B cell (primary cell): ENCODE measurements at places on chromosomes 1 and 21. TPM values are rescaled to one million over a fixed set of nuclear protein-coding genes. Genes with fewer than 3 reads are reported as not detected.
A peak's percentile ranks its signal among the peaks of the same experiment; 100 is the strongest.

DNA sequence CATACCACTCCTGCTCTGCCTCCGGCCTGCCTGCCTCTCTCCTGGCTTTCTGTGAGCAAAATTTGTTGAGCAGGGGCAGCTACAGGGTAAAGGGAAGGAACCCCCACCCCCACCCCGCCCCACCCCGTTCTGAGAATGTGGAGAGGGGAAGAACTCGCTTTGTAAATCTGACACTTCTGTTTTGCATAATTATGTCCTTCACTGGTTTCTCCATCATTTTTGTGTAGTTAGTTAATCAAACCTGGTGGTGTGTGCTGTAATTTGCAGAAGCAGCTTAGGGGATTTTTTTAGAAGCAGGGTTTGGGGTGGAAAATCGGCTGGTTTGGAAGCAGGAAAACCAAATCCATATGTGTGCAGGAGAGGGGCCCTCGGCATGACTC, 58.1 kb upstream of the TMEM51 start:
- peak; percentile 18 for DNase-seq
- peaks cover 10% of the 10 kb centered on the region for H3K4me1 ChIP-seq
- H3K4me3 ChIP-seq, result no peak overlapping the region
- no peak overlapping the region for H3K27ac ChIP-seq
- H3K27me3 ChIP-seq, result no peaks in the 10 kb centered on the region

GRCh38 chr1:101820071-101820470, 176.7 kb downstream of the OLFM3 start:
- H3K36me3 ChIP-seq, result no peaks in the 10 kb centered on the region
- no peak overlapping the region for H3K27ac ChIP-seq
- no peak overlapping the region for H3K4me3 ChIP-seq
- no peaks in the 10 kb centered on the region for H3K27me3 ChIP-seq
- no peak for DNase-seq

- no peaks in the 10 kb centered on the region for H3K4me1 ChIP-seq
- H3K27me3 ChIP-seq, result no peaks in the 10 kb centered on the region
- no peaks in the 10 kb centered on the region for H3K36me3 ChIP-seq
- H3K27ac ChIP-seq, result no peak overlapping the region
- DNase-seq, result no peak
- no peak overlapping the region for H3K4me3 ChIP-seq
Measured at GRCh38 chr1:36964830-36965229, 69.5 kb downstream of the GRIK3 start.

- H3K4me3 ChIP-seq, result no peak overlapping the region
- no peak overlapping the region for H3K27ac ChIP-seq
- H3K4me1 ChIP-seq, result no peaks in the 10 kb centered on the region
- DNase-seq, result no peak
- no peaks in the 10 kb centered on the region for H3K27me3 ChIP-seq
- H3K36me3 ChIP-seq, result no peaks in the 10 kb centered on the region
Measured at GRCh38 chr1:218642033-218642948, 297.2 kb downstream of the TGFB2 start.

DNA sequence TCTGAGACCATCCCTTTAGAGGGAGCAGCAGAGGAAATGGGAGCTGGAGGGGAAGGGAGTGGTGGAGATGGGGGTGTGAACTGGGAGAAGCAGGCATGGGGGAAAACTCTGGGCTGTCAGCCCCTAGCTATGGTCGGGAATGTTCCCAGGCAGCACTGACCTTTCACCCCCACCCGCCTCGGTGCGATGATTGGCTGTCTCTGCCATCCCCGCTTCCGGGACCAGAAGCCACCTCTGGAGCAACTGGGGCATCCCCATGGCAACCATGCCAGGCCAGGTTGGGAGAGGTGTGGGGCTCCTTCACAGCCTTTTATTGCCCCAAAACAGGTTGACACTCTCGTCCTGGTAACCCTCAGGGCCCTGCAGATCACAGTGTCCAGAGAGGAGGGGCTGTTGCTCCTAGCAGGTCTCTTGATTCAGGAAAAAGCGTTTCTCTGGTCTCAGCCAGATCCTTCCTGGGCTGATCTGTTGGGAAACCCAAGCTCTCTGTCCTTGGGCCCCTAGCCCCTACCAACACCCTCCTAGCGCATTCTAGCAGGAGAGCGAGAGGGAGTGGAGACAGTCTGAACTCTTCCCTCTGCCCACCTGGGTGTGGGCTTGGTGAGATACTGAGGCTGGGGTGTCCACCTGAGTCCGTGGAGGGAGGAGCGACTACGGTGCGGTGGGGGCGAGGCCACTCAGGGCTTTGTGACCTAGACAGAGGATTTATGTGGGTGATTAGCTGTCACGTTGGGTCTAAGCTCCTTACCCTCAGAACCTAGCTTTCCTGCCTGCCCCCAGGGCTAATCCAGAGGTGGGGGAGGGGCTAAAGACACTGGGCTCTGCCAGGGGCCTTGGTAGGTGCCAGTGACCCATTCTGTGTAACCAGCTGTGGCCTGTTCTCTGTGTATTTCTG, 12.2 kb upstream of the SLC6A9 start:
- H3K4me1 ChIP-seq, result no peaks in the 10 kb centered on the region
- H3K4me3 ChIP-seq, result no peak overlapping the region
- no peaks in the 10 kb centered on the region for H3K36me3 ChIP-seq

DNA sequence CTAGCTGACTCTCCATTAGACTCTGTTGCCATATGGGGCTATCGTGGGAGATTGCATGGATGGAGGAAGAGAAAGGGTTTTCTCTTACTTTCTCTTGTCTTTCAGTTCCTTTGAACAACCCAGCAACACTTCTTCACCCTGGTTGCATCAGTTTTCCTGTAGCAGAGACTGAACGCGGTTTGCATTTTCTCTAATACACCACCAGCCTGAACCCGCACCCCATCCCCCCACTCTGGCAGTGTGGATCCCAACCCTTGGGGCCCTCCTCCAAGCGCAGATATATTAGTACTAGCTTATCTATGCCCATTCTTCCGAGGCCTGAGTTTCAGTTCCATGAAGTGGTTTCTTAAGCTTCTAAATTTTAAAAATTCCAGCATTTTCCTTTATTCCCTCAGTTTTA, 12.6 kb downstream of the DR1 start:
- H3K36me3 ChIP-seq, result peaks cover 10% of the 10 kb centered on the region
- no peak overlapping the region for H3K27ac ChIP-seq
- H3K27me3 ChIP-seq, result no peaks in the 10 kb centered on the region
- H3K4me1 ChIP-seq, result no peaks in the 10 kb centered on the region
- no peak overlapping the region for H3K4me3 ChIP-seq
- no peak for DNase-seq

DNA sequence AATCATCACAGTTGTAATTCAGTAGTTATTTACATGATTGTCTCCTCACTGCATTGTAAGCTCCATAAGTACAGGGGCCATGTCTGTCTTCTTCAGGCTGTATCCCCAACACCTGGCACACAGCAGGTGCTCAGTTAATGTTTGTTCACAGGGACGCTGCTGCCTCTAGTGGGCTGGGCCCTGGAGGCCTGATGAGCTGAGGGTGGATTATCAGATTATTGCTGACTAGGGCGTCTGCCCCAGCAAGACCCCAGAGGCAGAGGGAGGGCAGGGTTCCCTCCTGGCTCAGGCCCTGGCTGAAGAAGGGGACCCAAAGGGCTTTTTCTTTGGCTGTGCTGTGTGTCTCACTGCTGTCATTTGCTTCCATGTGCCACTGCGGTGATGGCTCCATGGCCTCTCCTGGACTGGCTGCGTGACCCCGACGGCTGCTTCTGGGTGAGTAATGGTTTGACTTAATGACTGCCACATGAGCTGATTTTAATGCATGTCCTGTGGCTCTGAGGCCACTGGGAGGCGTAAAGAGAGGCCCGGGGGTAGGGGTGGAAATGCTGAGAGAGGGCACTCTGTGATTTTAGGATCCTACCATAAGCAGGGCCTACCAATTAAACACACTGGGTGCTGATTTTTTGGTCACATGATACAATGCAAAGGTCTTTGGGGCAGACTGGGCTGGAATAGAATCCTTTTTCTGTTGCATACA, 20.8 kb upstream of the EPB41 start:
- DNase-seq, result peak; percentile 36
- H3K4me3 ChIP-seq, result no peak overlapping the region
- H3K4me1 ChIP-seq, result peaks cover 10% of the 10 kb centered on the region
- H3K27me3 ChIP-seq, result no peaks in the 10 kb centered on the region
- peaks cover 1% of the 10 kb centered on the region for H3K36me3 ChIP-seq

LRRC3 gene
- polyA plus RNA-seq, result 0.36 and 0.46 TPM in 2 replicates

GBP2 gene
- 8.2 and 11.4 TPM in 2 replicates for polyA plus RNA-seq

THAP3 gene
- polyA plus RNA-seq, result 20.2 and 23.9 TPM in 2 replicates

MIS18A gene
- polyA plus RNA-seq, result 3.7 and 4.0 TPM in 2 replicates

EPHA2 gene
- 0.06 TPM in 1 of 2 replicates, not detected in the other for polyA plus RNA-seq

FHAD1 gene
- polyA plus RNA-seq, result 0.03 TPM in 1 of 2 replicates, not detected in the other
